CD4-positive, alpha-beta T cell treated with Interleukin-2 at 100 ng/mL for 4 hours (primary cell): ENCODE measurements at places on chromosomes 16 and 17.
A peak's percentile ranks its signal among the peaks of the same experiment; 100 is the strongest.

DNA sequence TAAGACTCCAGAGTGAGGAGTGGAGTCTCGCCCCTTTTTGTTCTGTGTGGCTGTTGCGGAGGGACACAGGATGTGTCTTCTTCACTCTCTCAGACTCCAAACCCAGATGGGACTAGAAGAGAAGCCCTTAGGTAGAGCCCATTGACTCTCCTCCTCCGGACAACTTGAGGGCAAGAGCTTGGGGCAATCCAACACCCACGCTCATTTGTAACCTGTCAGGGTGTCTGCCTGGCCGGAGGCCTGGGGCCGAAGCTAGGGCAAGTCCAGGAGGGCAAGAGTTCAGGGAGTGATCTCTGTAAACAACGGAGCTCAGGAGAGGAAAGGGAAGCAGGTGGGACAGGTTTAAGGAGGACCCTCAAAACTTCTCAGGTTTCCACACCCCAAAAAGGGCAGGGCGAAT is 1.4 kb upstream of the HOXB1 start:
- no peak for DNase-seq

DNA sequence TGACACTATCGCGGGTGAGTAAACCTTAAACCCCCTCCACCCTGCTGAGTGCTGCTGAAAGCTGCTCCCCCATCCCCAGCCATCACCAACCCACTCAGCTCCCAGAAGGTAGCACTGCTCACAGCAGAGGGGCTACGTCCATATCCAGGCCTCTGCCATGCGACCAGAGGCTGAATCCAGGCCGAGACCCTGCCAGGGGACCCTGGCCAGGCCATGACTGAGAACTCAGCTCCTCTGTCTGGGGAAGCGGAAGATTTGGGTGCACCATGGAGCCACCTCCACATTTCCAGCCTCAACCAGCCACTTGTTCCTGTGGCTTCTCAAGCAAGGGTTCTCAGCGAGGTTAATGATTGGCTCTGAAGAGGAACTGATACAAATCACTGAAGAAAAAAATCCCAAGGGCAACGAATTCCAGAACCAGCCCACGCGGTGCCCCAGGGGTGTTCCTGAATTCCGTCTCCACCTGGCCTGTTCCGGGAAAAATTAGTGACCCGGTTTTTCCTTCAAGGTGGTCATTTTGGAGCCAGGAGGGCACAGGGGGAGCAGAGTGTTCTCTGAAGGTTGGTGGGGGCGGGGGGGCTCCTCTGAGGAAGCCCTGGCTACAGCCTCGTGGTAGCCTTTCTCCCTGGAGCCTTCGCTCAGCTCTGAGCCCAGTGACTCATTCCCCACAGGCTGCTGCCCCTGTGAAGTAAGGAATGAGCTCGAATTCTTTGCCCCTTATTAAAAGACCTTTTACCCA is 9.3 kb upstream of the SLC16A5 start:
- no peak for DNase-seq

GRCh38 chr17:16013943-16014407 is 14.4 kb downstream of the TTC19 start:
- DNase-seq = no peak

DNA sequence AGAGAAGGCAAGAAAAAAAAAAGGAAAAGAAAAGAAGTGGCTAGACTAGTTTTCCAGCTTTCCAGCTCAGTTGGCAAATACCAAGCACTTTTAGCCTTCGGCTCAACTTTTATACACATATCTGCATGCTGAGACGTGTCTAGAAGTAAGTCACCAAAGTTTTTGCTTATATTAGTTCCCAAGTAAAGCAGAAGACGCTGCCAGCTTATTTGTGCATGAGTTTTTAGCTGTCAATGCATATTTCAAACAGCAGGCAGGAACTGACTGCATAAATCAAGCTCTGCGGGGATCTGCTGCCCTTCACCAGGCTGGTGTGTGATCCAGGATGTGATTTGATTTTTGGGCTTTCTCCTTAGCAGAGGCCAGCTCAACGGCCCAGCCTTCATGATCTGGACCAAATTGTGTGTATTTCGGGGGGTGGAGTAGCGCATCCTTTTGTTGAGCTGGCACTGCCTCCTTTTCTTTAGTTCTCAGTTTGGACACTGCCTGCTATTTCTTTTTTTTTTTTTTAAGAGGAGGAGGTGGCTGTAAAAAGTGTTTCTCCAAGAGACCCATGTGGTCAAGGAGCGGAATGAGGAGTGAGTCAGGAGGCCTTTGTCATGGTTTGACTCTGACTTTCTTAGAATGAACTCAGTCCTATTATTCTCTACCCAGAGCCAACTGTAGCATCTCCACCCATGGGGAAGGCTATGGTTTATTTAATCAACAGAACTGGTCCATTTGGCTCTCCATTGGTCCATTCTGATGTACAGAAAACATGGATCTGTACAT is 162.6 kb upstream of the XYLT1 start:
- DNase-seq = no peak

DNA sequence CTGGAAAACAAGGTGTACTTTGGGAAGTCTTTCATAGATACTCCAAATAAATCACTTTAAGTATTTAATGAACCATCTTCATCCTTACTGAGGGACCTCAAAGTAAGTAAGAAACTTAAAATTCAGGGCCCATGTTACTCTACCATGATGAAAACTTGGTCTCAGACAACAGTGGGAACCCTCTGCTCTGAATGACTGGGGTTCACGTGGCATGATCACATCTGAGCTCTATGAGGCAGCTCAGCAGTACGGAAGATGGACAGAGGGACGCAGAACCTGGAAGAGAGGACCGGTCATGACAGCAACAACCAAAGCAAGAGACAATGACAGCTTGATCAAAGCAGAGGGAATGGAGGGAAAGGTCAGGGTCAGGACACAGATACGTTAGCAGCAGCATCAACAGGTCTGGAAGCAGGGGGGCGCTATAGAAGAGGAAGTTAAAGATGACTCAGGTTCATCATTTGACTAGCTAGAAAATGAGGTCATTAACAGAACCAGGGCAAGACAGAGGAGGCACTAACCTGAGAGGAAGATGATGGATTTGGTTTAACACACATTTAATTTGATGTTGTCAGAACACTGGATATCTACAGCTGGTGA is 9.5 kb downstream of the XPO6 start:
- DNase-seq = peak; percentile 53

DNA sequence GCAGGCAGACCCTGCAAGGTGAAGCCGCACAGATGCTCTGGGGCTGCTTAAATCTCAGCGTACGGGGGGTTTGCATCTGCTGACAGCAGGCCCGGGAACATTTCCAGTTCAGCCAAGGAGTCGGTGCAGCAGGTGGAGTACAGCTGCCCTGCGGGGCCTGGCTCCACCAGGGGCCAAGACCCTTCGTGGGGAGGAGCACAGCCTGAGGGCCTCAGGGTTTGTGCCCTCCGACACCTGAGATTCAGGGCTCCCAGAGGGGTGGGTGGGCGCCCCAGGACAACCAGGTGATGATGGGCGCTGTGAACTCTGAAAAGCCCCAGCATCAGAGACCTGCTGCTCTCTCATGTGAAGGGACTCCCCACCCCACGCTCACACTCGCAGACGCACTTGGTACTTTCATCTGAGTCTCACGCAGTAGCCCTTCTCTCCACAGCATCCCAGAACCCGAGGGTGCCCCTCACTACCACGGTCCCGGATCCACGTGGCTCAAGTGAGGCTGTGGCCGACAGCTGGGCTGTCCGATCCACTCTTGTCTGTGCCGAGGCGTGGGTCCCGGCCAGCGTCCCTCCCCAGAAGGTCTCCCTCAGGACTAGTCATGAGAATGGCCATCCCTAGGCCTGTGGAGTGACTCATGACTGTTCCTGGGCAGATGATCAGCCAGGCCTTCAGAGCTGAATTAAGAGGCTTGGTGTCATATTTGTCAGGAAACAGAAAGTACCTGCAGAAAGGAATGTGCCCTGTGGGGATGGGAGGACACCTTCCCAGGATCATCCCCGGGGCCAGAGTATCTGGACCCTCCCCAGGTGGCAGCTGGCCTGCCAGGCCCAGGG is 29.6 kb downstream of the ACSF3 start:
- no peak for DNase-seq

GRCh38 chr17:35448214-35448898 is at the start of gene SLFN13:
Gene SLFN13 (minus strand): TSS chr17:35448766. CDS start chr17:35445680, 3,086 bp downstream.
- DNase-seq = peak; percentile 84

GRCh38 chr17:65485388-65486299 is 75.8 kb downstream of the AXIN2 start:
- DNase-seq = no peak

DNA sequence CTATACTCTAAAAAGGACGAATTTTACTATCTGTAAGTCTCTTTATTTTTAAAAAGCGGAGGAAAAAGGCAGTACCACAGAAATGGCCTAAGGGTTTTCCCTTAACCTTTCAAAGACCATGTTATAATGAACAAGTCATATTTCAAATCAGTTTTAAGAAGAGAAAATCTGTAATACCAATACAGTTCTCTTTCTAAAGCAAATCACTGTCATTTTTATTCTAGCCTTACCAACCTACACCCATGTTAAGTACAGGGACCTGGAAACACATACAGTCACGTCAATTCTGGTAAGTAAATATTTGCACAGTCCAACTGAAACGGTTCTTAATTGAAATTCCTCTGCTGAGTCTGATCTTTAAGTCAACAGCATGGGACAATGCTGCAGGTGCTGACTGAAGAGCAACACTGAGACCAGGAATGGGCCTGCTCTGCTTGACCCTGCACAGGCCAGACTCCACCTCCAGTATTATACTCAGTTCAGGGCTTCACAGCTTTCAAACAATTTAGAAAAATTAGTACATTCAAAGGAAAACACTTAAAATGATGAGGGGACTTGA is 20.2 kb downstream of the MBTPS1 start:
- no peak for DNase-seq

- no peak for DNase-seq
These were observed 126.4 kb downstream of the C16orf78 start for GRCh38 chr16:49499869-49500610.

DNA sequence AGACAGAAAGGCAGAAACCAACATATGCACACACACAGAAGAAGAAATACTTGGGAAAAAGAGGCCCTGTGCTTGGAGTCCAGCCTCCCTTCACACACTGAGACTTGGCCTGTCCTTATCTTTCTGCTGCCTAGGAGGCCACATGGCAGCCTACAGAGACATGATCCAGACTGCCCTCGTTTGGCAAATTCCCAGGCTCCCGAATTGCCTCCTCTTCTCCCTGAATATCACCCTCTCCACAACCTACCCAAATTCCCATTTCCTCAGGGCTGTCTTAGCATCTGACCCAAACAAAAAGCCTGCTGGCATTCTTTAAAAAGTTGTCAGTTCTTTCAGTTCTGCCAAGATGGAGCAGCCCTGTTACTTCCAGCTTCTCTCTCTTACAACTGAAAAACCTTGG is 59.8 kb downstream of the DNAH17 start:
- DNase-seq = no peak

DNA sequence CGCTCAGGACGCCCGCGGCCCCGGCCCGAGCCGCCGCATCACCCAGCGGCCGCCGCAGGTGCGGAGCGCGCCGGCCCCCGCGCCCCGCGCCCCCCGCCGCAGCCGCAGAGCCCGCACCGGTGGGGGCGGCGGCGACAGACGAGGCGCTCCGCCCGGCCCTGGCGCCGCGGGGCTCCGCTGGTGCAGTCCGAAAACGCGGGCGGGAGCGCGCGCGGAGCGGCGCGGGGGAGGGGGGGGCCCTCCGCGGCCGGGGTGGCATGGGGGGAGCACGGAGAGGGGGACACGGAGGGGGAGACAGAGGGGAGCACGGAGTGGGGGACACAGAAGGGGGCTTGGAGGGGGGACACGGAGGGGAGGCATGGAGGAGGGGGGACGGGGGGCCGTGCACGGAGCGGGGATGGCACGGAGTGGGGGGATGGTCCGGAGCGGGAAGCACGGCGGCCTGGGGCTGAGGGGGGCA is at the start of gene AATK:
Gene AATK, minus strand, starts transcription at position 189 of the 460 bp plus-strand sequence. CDS start 229 bp downstream, outside the sequence.
- DNase-seq = no peak

DNA sequence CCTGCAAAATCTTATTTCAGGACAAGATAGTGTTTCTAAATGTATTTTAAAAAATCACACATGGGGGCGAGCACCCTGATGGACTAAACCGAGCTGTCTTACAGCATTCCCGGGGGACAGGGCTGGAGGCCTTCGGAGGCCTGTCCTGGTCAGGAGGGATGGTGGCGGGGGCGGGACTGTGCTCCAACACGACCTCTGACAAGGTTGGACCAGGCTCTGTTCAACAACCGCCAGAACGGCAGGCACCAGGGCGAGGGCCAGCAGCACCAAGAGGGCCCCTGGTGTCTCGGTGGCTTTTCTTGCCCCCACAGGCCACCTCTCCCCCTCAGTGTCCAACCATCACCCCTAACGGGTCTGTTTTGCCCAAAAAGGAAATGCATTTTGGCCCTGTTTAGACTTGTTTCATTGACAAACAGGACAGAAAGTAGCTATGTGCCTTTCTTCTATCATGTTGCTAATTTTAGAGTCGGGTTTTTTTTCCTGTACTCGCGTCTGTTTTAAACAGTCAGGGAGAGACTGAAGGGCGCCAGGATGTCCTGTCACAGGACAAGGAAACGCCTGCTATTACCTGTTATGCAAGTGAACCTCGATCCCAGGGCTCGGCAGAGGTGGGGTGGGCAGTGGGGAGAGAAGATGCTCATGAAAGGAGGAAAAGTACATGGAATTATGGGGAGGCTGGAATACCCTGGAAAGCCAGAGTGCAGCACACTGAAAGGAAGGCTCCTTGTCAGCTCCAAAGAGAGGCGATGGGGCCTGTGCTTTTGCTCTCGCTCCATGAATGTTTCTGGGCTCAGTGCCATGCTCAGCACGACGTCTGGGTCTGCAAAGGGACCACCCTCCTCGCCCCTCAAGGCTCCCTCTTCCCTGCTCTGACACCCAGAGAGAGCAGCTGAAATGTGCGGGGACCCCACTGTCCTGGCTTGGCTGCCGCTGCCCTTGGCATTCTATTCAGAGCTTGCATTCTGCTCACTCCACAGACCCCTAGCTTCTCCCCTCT is 11.9 kb downstream of the TMEM204 start:
- DNase-seq = no peak
